Kidney glomerular epithelial cell (primary cell): ENCODE measurements at places on chromosomes 4 and X.

GRCh38 chr4:18626366-18626765 lies 604.8 kb upstream of the LCORL start:
- DNase-seq, result no peak

- DNase-seq, result no peak
Measured at GRCh38 chrX:74248889-74249288, 55.1 kb upstream of the ZCCHC13 start.

DNA sequence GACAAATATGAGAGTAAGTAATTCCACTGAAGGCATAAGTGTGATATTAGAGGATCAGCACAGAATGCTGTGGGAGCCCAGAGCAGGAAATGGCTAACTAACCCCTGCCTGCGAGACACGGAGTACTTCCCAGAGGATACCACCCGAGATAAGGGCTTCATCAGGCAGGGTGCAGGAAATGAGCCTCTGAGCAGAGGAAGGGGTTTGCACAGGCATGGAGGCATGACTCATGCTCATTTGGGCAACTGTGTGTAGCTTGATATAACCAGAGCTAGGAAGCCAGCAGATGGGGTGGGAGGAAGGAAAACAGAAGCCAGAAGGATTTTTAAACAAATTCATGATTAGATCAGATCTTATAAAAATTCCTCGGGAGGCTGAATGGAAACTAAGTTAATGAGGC lies 70.0 kb upstream of the TSPAN5 start:
- no peak for DNase-seq

DNA sequence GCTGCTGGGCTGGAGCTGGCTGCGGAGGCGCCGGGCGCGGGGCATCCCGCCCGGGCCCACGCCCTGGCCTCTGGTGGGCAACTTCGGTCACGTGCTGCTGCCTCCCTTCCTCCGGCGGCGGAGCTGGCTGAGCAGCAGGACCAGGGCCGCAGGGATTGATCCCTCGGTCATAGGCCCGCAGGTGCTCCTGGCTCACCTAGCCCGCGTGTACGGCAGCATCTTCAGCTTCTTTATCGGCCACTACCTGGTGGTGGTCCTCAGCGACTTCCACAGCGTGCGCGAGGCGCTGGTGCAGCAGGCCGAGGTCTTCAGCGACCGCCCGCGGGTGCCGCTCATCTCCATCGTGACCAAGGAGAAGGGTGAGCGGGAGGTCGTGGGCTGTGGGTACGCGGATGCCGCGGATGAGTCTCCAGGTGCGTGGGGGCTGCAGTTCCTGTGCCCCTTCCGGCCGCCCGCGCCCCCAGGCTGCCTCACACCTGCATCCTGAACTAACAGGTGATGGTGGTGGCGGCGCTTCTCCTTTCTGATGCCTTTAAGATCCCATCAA lies 499 bp downstream of the CYP2U1 start:
- DNase-seq, result no peak

DNA sequence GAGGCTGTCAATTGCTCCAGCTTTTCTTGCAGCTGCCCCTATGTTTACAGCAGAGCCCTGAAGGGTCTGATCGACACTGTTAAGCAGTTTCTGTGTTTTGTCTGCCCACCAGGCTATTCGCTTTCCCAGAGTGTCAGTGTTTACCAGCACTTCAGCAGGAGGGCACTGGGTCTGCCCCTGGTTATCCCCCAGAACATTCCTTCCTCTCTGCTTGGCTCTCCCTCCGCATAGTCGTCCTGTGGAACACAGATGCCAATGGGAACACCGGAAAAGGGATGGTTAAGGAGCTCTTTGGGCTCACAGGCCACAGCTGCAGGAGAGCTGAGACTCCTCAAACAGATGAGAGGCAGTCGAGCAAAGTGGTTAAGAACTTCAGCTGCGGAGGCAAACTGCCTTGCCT lies 71.3 kb upstream of the FBXW7 start:
- DNase-seq, result no peak

GRCh38 chr4:183875251-183875825 lies 29.8 kb upstream of the STOX2 start:
- no peak for DNase-seq

DNA sequence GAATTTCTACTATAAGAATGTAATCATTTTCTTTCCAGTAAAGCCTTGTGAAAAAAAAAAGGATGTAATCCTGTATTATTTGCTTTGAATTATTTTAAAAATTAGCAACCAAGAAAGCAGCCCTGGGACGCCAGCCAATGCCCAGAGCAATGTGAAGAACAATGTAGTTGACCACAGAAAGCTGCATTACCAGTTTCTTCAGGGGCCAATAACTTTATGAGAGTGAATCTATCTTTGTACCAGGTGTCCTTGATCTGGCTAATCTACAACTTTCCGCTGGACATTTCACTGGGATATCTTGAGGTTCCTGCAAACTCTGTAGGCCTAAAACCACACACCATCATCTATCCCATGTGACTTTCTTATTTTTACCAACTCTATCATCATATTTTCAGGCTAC lies 7.6 kb upstream of the KLHL2 start:
- no peak for DNase-seq

DNA sequence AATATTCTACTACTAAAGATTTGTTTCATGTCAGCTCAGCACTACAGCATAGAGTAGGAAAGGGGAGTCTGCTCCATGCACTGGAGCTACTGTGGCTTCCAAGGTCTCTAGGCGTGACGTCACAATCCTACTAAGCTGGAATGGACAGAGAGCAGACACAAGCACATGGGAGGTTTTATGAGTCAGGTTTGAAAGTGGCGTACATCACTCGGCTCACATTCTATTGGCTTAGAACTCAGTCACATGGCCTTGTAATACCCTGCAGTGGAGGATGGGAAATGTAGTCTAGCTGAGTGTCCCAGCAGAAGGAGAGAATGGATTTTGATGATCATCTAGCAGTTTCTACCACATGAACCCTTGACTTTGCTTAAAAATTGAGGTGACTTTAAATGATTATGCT lies 624.8 kb upstream of the ATOH1 start:
- no peak for DNase-seq

DNA sequence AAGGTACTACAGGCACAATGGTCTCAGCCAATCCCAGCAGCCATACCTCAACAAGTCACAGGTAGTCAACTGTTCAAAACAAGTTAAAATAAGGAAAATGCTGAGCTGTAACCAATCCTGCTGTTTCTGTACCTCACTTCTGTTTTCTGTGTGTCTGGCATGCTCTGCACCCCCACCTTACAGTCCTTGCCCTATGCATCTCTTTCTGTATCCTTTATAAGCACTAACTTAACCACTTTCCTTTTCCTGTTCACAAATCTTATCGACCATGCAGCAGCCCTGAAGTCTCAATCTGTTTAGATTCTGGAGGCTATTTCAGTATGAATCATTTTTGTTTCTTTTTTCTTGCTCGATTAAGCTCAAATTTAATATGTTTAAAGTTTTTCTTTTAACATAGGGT lies 12.5 kb upstream of the FAM13A start:
- no peak for DNase-seq

DNA sequence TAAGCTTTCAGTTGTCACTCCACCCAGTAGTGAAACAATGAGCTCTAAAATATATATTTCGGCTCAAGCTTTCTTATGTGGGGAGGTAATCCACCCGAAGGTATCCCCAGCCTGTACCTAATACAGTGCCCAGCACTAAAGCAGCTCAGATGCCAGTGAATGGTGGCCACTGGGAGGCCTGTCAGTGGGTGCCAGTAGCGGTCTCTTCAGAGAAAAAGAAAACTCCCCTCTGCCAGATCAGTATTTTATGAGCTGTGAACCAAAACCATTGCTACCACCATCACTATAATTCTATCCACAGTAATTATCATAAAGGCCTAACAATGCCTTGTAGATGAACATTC lies 835 bp upstream of the NFKB1 start:
- DNase-seq, result peak; percentile 58

DNA sequence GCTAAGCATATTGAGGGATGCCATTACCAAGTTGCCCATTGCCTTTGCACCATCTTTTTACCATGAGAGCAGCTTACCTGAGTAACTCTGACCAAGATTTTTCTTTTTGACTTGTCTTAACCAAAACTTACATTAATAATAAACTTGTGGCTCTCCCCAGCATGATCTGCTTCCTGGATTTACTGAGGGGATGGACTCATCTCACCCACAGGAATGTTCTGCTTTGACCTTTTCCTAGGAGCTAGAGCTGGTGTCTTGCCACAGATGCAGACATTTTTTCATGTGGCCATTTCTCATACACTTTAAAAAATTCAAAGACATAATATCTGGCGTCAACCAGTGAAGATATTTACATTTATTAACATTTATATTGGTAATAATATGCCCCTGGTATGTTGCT lies 79.2 kb upstream of the EFHC2 start:
- DNase-seq, result peak; percentile 22

- no peak for DNase-seq
Measured at GRCh38 chrX:16144420-16144819, 21.1 kb downstream of the GRPR start.

- DNase-seq, result no peak
Measured at GRCh38 chr4:186930024-186930423, 206.4 kb upstream of the FAT1 start.

GRCh38 chr4:173537613-173538147 lies 7.7 kb upstream of the HAND2 start:
- DNase-seq, result no peak

DNA sequence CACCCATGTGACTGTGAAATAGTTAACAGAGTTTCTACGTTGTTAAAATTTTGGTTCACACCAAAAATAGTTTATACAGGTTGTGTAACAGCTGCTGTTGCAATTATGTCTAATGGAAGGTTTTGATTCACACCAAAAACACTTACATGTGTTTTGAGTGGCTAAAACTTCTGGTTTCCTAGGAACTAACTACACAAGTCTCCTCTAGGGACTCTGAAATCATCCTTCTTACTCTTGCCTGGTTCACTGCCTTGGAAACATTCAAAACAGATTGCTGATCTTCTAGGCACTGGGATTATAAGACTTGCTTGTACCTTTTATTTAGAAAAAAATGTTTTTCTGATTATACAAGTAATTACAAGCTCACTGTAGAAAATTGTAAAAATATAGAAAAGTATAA lies 14.9 kb upstream of the MORC4 start:
- no peak for DNase-seq
